ENCODE measurements at places on chromosomes 1 and 21.

- DNase-seq: no peak
Measured at GRCh38 chr1:24896176-24896575, 33.9 kb downstream of the RUNX3 start.

DNA sequence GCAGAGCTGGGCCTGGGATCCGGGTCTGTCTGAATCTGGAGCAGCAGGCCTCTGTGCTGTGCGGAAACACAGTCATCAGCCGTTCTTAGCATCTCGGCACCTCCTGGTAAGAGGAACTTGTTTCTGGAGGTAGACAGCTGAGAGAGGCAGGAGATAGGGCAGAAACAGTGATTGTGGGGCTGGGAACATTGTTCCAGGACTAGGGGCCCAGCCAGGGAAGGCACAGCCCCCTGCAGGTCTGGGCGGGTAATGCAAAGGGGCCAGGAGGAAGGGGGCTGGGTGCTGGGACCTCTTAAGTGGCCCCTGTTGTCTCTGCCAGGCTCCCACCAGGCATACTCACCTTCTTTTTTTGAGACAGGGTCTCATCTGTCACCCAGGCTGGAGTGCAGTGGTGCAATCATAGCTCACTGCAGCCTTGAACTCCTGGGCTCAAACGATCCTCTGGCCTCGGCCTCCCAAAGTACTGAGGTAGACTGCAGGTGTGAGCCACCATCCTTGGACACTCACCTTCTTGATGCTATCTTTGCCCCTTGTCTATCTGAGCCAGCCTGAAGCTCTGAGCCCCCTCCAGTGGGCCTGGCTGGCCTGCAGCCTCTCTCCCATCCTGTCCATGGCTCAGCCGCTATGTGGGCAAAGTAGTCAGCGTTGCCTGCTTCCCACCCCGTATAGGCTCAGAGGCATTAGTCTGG is 134.3 kb upstream of the ZBTB40 start:
- no peak for DNase-seq

- DNase-seq: peak; percentile 60
Measured at GRCh38 chr1:229693129-229693900, 67.3 kb downstream of the URB2 start.

DNA sequence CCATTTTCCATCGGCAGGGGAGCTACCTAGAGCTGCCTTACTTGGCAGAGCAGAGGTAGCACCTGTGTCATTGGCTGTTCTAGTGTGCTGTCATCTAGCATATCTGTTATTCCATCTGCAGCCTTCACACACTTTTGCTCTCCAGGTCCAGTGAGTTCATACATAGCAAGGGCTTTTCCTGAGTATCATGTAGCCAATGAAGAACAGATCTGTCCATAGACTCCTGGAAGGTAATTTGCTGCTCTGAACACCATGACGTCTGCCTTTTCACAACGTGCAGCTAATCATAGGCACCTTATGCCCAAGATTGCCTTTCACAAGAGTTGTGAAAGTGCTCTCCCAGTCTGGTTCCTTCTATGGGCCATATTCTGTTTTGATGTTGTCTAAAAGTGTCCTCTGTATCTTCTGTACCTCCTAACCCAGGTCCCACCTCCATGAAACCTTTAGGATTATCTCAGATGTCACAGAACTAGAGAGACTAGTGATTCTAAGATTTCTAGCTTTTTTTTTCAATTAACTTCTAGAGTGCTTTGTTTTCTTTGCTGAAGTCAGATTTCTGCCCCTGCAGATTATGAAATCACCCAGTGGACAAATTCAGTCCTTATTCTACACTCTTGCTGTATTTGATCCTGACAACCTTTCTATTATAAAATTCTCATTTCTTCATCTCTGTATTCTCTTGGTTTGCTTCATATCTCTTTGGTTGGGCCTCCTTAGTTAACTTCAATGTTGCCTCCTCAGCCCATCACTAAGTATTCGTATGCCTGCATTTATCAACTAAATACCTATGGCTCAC is 134.8 kb downstream of the PBX1 start:
- DNase-seq: no peak

- DNase-seq: peak; percentile 80
Measured at GRCh38 chr1:121483961-121484424, 299.2 kb downstream of the SRGAP2C start.
